ENCODE measurements at places on chromosomes 1 and 21.

DNA sequence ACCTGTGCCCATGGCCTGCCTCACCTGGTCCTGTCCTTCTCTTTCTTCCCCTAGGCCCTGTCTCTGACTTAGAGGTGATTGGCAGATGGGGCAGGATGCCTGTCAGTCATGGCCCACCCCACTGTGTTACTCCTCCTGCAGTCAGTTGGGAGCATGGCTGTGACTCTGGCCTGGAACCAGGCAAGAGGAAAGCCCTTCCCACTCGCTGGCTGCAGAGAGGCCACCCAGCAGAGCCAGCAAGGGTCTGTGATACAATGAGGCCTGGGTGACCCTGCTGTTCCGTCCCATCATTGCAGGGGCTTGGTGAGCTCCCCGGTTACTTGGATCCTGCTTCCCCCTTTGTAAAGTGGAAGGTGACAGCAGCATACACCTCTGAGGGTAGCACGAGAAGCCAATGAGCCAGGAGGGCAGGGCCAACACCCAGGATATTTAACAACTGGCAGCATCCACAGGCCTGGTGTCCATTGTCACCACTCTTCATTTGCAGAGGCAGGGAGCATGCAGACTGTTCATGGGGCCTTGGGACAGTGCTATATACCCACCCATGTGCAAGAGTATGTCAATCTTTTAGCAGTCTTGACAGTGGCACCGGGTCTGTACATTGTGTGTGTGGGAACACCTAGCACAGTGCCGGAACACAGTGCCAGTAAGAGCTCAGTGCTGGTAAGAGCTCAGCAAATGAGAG, 191.0 kb upstream of the C1orf174 start:
- DNase-seq: no peak

DNA sequence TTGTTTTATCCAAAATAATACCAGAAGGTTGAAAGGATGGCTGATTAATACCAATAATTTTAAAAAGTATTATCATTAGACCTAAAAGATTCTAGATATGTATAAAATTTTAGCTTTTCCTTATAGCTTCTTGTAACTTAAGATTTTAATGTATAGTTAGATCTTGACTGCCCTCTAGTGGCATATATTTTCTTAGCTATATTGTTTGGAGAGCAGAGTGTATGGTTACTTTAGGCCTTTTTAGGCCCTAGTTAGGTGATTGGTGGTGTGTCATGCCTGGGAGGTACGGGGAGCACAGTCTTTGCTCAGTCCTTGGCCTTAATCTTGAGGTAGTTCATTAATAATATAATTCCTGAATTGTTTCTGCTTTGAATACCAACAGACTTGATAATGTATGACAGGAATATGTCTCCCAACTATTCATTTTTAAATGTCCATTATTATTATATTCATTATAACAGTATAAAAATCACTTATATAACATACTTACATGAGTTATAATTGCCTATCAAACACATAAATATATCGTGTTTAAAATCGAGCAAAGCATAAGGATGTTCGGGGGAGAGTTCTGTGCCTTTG, 328.4 kb downstream of the ZP4 start:
- DNase-seq: peak; percentile 67

DNA sequence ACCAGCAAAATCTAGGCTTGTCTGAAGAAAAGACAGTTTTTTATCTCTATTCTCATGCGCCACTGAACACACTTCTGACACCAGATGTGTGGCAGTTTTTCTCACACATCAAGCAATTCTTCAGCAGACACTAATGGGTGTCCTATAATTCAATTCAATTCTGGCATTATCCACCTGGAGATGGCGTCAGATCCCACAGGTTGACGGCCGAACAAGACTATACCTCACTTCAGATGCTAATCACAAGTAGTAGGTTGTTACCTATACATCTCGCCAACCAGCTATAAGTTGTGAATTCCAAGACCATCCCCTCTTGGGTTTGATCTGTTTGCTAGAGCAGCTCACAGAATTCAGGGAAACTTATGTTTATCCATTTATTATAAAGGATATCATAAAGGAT, 89.9 kb upstream of the ARTN start:
- DNase-seq: no peak

DNA sequence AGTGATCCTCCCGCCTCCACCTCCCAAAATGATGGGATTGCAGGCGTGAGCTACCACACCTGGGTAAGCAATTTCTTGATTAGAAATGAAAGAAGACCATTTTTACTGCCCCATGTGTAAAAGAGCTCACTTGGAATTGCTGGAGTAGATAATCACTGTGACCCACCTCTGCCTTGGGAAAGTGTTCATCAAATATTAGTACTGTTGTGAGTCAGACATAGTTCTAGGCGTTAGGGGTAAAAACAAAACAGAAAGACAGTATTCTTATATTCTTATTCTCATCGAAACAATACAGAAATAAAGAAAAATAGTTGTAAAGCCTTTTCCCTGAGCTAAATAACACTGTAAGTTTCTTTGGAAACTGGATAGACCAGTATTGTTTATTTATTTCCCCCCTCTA, 36.2 kb downstream of the CELF3 start:
- DNase-seq: no peak

DNA sequence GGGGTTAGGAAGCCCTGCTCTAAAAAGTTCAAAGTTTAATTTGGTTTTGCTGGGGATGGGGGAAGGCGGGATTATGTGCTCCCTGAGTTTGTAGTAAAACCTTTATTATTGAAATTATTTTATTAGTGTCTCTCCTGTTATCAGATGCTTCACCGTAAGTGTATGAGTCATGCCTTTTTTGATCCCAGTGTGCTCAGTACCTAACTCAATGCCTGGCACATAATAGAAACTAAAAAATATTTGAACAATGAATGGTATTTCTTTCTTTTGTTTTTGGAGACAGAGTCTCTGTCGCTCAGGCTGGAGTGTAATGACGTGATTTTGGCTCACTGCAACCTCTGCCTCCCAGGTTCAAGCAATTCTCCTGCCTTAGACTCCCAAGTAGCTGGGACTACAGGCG, 6.4 kb downstream of the SNRPE start:
- DNase-seq: no peak

GRCh38 chr1:15609631-15610030, 7.6 kb upstream of the DDI2 start:
- DNase-seq: no peak

GRCh38 chr1:86822459-86822858, 91.5 kb downstream of the SELENOF start:
- no peak for DNase-seq

GRCh38 chr1:232477728-232478127, 152.2 kb downstream of the SIPA1L2 start:
- no peak for DNase-seq

- no peak for DNase-seq
These were observed 28.5 kb upstream of the SERBP1 start for GRCh38 chr1:67458663-67459062.

GRCh38 chr1:166040202-166040997, 126.4 kb downstream of the FAM78B start:
- no peak for DNase-seq

DNA sequence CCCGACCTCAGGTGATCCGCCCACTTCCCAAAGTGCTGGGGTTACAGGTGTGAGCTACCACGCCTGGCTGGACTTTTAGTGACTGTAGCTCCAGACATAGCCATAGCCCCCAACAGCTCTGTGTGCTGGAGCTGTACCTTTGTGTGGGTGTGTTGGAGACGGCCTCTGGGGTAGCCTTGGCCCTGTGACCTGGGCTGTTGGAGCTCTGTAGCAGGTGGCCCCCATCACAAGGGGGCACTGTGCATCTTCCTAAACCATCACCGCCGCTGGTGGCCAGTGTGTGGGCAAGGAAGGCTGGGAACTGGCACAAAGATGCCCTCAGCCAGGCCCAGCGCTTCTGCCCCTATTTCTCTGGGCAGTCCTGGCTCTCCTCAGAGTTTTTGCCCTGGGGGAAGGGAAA, 38.4 kb upstream of the FOXO6 start:
- DNase-seq: peak; percentile 28

DNA sequence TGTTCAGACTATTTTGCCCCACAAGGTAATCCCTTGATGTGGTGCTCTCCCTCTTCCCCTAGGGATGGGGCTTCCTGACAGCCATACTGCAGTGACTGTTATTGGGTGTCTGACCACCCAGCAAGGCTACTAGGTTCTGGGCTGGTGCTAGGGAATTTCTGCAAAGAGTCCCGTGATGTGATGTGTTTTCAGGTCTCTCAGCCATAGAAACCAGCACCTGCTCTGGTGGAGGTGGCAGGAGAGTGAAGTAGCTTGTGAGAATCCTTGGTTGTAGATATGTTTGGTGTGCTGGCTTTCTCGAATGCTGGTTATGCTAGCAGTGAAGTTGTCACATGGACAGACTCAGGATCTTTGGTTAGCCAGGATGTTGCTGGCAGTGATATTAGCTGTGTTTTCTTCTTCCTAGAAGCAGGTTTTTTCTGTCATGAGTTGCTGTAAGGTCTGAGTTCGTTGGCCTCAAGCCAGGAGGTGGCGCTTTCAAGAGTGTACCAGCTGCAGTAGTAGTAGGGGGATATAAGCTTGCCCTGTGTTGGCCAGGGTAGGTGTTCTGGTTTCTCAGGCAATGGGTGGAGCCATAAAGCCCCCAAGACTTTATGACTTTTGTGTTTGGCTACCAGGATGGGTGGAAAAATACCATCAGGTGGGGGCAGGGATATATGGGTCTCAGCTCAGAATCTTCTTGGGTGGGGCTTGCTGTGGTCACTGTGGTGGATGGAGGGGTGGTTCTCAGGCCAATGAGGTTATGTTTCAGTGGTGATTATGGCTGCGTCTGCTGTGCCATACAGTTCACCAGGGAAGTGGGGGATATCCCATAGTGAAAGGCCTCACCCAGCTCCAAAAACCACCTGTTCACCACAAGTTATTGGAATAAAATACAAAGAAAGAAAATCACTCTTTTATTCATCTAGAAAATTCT, 1112.3 kb downstream of the KCNT2 start:
- DNase-seq: no peak

- DNase-seq: no peak
These were observed 53.5 kb upstream of the SLC22A15 start for GRCh38 chr1:115922801-115923200.
